Gastroesophageal sphincter (tissue), 4 donors: ENCODE measurements at places on chromosomes 11 and 22. TPM values are rescaled to one million over a fixed set of nuclear protein-coding genes. Genes with fewer than 3 reads are reported as not detected.

Gene UBE4A
- 43.4 TPM for total RNA-seq

Gene B4GAT1
- total RNA-seq = 53.6 TPM

Gene UPB1
- total RNA-seq = 0.93 TPM

Gene SGSM1
- total RNA-seq = 4.2 TPM

Gene PGA3
- total RNA-seq = not detected

Gene OSBP2
- 0.35 TPM for total RNA-seq

Gene HEPN1
- not detected for total RNA-seq

Gene OR8H1
- total RNA-seq = not detected

Gene MMP13
- total RNA-seq = not detected
